Daoy (cell line): ENCODE measurements at places on chromosomes 3 and 15. TPM values are rescaled to one million over a fixed set of nuclear protein-coding genes. Genes with fewer than 3 reads are reported as not detected.

DNA sequence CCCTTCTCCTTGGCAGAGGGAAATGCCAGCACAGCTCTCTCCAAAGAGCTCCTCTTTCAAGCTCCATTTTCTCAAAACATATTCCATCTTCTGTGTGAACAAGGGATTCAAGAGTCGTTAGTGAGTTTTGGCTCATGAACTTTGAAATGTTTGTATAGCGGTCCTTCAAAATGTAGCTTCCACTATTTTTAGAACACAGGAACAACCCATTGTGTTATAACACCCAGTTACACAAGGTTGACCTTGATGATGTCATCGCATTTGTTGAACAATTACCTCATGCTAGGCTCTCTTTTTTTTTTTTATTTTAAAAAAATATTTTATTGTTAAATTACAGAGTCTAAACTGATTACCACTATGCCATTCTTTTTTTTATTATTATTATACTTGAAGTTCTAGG is 251.7 kb downstream of the THSD4 start:
- DNase-seq = no peak

- peak; percentile 39 for DNase-seq
Observed at GRCh38 chr3:149442851-149443544, 31.5 kb upstream of the TM4SF4 start.

- no peak for DNase-seq
Observed at GRCh38 chr3:141248064-141248463, 16.4 kb downstream of the PXYLP1 start.

DNA sequence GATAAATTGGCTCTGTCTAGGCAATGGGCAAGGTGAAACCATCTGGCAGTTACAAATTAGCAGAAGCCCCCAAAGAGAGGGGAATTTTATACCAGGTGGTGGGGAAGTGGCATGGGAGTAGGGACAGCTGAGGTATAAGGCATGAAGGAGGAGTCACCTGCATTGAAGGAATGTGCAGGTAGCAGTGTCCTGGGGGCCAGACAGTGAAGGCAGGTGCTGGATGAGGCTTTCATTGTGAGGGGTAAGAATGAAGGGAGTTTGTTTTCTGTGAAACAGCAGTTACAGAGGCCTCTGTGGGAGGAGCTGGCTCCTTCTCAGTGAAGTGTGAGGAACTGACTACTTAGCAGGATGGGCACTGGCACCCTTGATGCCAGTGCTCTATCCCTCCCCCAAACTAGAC is 19.1 kb upstream of the PXYLP1 start:
- DNase-seq = no peak

DNA sequence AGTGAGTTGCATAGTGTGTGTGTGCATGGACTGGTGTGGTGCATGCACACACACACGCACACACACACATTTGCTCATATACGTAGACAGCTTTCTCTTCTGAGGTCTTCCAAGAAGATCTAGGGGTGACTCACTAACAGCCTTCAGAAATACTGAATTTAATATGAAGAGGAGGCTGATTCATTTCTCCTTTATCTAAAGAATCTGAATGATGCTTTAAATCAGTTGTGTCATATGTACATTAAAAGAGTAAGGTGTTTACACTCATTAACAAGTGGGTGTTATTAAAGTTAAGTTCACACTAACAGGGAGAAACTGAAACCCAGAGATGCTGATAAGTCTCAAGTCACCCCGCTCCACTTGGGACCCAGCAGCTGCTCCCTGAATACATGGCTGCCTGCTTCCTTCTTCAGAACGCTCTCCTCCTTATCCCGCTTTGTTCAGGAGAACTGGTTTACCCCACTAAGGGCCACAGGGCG is 22.0 kb downstream of the TMPRSS7 start:
- peak; percentile 42 for DNase-seq

GRCh38 chr3:187750006-187750512 is 4.8 kb upstream of the BCL6 start:
- DNase-seq = no peak

ATP8B4 gene
- total RNA-seq = not detected in 2 replicates

DNA sequence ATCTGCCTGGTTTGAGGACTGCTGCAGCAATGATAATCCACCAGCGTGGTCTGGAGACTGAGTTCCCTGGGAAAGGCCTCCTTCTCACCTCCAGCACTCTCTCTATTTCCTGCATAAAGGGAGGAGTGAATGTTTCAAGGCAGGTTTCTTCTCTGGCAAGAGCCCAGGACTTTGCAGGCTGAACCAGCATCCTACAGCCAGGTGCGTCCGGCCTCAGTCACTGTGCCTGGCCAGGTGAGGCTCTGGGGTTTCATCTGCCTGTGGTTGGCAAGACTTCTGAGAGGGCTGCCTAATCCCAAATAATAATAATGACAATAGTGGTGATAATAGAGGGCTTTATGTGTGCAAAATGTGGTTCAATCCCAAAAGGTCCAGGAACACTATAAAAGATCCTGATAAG is 269.0 kb upstream of the TBC1D5 start:
- DNase-seq = no peak

DNA sequence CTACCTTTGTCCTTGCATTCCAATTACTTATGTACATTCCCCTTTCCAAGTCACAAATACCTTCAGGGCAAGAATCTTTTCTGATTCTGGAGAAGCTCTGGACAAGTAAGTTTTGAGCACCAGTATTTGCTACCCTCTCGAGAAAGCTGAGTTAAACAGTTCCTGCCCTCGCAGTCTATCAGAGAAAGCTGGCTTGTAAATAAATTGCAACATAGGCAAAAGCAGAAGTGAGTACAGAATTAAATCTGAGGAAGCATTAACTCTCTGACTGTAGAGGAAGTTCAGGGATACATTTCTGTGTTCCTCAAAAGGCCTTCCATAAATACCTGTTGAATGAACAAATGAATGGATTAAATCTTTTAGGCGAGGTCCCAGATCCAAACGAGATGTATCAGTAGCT is 1.2 kb downstream of the OSBPL11 start:
- DNase-seq = no peak

GRCh38 chr3:133987136-133987535 is 42.6 kb downstream of the SLCO2A1 start:
- no peak for DNase-seq

GRCh38 chr15:63283126-63283525 is 5.7 kb downstream of the APH1B start:
- no peak for DNase-seq

GRCh38 chr3:19107719-19108118 is 40.6 kb upstream of the KCNH8 start:
- DNase-seq = no peak

DCLK3 gene
- total RNA-seq = 0.06 TPM in 1 of 2 replicates, not detected in the other

IL12A gene
- 0.51 TPM in 1 of 2 replicates, not detected in the other for total RNA-seq
